ENCODE measurements at places on chromosomes 2 and 18.

- DNase-seq = no peak
Observed at GRCh38 chr18:23828426-23828825, 139.2 kb downstream of the LAMA3 start.

GRCh38 chr2:60285626-60286316 lies 267.7 kb downstream of the BCL11A start:
- no peak for DNase-seq

GRCh38 chr2:231672617-231673347 lies 35.5 kb upstream of the PTMA start:
- no peak for DNase-seq

DNA sequence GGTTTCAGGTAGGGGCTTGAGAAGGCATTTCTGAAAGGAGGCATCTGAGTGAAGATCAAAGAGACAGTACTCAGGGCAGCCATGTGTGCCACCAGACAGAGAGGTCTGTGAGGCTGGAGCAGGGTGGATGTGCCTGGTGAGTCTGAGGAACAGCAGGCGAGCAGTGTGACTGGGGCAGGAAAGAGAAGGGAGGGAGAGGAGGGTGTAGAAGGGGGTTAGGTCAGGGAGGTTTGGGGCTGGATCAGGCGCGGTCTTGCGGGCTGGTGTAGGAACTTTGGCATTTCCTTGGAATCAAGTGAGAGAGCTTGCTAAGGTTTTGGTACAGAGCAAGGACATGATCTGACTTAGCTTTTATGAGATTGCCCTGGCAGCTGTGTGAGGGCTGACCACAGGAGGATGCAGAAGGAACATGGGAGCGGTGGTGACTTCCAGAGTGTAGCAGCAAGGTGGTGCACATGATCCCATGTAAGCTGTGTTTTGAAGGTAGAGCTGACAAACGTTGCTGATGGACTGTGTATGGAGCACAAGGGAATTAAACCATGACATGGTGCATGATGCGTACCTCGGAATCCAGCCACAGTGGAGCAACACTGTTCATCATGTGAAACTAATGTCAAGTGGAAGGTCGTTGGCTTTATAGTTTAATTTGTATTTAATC lies 13.9 kb downstream of the RAB31 start:
- no peak for DNase-seq

DNA sequence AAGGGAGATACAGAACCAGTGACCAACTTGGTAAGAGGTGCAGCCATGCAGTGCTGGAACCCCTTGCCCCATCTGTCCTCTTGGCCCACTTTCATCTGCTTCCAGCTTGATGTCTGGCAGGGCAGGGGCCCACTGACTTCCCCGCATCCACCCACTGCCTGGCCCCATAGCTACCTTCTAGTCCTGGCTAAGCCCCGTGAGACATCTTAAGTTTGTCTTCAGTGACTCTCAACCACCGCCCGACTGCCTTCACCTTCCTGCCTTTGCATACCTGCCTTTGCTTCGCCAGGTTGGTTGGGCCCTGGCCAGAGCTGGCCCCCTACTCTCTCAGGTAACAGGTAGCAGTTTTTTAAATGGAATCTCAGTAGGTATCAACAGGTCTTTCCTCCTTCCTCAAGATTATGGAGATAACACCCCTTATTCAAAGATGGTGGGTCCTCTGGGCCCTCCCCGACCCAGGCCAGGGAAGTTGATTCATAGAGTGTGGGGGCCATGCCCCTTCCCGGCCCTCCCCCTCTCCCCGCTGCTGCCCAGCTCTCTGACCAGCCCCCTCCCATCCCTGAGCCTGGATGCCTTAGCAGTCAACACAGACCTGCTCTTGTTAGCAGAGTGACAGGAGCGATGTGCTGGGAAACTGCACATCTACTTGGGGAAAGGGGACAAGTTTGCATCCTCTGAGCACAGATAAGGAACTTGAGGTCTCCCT lies 2.8 kb downstream of the ARID5A start:
- DNase-seq = no peak

- DNase-seq = no peak
Observed at GRCh38 chr2:166917415-166917814, 29.1 kb downstream of the XIRP2 start.

- DNase-seq = no peak
Observed at GRCh38 chr2:163812926-163813520, 77.2 kb upstream of the FIGN start.

- no peak for DNase-seq
Observed at GRCh38 chr2:239706367-239706766, 305.5 kb upstream of the HDAC4 start.

DNA sequence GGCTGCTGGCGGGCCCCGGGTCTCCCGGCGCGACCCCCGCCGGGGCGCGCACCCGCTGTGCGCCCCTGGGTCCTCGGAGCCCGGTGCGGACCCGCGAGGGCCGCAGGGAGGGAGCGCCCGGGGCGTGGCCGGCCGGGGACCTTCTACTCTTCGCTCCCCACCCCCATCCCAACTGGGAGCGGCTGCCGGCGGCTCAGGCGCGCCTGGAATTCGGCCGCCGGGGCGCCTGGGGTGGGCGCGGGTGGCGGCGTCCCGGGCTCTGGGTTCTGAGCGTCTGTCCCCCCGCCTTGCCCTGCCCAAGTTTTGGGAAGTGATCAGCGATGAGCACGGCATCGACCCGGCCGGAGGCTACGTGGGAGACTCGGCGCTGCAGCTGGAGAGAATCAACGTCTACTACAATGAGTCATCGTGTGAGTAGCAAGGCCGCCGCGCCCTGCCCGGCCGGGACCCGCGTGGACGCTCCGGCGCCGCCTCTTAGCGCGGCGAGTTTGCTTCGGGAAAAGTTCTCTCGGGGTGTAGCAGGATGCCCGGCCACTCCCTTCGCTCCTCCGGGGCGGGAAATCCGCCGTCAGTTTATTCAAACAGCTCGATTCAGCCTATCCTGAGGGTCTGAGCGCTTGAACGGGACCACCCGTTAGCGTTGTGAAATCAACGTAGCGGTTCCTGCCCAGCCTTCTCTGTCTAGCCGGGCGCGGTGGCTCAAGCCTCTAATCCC lies 502 bp downstream of the TUBB6 start:
- peak; percentile 86 for DNase-seq

GRCh38 chr2:33573657-33574056 lies 25.4 kb downstream of the FAM98A start:
- DNase-seq = no peak

DNA sequence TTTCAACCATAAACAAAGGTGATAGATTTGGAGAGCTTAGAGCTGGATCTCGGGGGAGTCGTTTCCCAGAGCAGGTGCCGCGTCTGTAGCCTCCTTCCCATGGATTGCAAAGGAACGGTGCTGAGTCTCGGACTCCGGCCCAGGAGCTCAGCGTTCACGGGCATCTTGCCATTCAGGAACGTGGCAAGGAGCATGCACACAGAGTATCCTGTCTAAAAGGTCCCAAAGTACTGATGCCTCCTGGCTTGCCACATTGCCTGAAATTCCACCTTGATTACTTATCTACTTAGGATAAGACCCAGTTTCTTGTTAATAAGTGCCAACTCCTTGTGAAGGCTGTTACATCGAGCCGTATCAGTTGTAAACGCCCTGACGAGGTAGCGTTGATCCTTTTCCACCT lies 197.8 kb upstream of the MYT1L start:
- no peak for DNase-seq

GRCh38 chr2:77746780-77747179 lies 224.6 kb upstream of the LRRTM4 start:
- DNase-seq = no peak

DNA sequence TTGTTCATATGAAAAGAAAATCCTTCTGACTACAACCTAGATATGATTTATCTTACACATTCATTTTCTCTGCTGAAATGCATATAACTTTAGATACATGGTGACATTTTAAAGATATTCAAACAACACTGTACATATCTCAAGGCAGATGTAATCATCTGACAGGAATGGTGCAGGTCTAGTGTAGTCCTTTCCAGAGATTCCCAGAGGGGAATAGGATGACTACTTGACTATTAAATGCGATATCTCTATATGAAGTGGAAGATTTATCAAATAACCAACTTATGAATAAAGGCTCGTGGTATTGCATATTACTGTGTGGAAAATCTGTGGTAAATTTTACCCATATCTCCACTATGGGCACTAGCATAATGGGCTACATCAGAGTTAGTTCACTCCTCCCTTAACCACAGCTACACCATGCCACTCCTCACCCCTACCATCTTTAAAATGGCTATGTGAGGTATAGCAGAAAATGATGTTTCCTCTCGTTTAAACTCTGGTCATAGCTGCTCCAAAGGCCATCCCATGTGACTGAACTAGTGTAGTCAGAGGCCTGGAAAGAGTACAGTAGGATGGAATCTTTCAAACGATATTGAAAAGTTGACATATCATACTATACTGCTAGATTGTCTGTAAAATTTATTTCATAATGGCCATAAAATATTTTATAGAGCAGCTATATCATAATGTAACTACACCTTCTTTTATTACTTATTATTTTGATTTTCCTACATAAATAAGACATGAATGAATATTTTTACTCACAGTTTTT lies 9.1 kb upstream of the ITPRID2 start:
- no peak for DNase-seq

DNA sequence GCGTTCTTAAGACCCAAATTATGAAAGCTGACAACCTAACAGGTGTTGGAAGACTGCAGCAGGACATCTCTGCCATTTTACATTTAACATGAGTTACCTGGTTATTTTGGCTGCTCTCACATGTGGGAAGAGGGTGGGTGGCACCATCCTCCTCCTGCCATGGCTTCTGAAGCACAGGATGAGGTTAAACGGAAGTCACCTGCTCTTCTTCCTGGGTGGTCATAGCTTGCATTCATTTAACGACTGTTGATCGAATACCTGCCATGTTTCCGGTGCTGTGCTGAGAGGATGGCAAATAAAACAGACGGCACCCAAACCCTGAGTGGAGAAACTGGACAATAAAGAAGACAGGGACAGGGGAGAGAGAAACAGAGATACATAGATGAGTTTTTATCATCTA lies 118.0 kb downstream of the RHBDD1 start:
- DNase-seq = no peak

- DNase-seq = peak; percentile 58
Observed at GRCh38 chr2:240996161-240996833, 2.1 kb upstream of the SNED1 start.

DNA sequence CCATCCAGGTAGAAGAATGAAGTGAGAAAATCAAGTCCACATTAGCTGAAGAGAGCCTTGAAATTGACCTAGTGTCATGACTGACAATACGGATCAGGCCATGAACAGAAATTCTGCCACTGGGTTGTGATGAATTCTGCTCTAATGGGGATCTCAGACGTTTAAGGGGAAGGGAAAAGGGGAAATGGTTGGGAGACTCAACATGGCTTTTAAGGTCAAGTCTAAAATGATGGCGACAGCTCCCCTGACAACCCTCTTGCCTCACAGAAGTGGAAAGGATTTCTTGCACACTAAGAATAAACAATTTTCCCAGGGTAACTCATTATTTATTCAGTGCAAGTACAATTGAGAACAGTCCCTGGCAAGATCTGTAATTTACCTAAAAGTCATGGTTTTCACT lies 302.5 kb upstream of the ACVR2A start:
- DNase-seq = no peak

GRCh38 chr2:190794377-190794776 lies 86.2 kb upstream of the GLS start:
- no peak for DNase-seq

DNA sequence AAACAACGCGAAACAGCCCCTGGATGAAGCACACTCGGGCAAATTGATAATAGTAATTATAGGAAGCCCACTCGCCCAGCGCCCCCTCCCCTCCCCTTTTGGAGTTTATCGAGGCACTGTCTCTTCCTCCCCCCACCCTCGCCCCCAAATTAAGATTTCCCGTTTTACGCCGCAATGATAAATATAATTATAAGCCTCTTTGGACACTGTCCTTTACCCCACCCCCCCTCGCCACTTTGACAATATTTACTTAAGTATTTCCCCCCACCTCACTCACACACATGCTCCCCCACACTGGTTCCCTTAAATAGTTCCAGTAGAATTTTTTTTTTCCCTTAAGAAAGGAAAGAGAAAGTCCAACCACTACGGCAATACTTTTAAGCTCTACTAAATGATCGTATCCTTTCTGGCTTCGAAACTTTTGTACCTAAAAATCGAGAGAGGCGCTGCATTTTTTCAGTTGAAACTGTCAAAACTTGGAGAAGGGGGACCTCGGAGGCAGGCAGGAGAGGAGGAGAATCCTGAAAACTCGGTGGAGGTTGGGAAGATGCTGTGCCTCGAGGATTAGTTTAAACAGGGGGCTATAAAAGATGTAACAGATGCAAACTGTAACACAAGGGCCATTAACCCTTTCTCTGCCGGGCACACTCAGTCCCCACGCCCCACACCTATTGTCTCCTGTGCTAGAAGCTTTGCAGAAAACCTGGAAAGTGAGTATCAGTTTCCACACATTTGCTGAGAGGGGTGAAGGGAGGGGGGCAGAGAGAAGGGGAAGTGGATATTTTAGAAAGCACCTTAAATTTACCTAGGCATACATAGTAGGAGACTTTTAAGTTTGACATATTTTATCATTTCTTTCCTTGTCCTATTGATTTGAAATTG lies 1.8 kb downstream of the ZEB2 start:
- DNase-seq = no peak

DNA sequence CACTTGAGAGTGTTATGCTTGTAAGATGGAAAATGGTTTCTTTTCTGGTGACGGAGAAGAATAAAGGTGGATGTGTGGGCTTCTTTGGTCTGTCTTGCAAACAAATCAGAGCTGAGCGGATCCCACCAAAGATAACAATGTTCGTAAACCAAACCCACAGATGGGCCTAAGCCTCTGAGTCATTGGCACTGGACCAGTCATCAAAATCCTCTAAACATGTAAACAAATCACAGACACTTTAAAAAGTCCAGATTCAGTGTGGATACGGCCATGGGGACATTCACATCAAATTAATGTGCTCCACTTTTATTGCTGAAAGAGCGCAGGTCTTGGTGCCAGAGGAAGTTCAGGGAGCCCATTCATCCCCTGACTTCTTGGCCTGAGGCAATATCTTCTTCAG lies 60.5 kb upstream of the TMEM200C start:
- no peak for DNase-seq

DNA sequence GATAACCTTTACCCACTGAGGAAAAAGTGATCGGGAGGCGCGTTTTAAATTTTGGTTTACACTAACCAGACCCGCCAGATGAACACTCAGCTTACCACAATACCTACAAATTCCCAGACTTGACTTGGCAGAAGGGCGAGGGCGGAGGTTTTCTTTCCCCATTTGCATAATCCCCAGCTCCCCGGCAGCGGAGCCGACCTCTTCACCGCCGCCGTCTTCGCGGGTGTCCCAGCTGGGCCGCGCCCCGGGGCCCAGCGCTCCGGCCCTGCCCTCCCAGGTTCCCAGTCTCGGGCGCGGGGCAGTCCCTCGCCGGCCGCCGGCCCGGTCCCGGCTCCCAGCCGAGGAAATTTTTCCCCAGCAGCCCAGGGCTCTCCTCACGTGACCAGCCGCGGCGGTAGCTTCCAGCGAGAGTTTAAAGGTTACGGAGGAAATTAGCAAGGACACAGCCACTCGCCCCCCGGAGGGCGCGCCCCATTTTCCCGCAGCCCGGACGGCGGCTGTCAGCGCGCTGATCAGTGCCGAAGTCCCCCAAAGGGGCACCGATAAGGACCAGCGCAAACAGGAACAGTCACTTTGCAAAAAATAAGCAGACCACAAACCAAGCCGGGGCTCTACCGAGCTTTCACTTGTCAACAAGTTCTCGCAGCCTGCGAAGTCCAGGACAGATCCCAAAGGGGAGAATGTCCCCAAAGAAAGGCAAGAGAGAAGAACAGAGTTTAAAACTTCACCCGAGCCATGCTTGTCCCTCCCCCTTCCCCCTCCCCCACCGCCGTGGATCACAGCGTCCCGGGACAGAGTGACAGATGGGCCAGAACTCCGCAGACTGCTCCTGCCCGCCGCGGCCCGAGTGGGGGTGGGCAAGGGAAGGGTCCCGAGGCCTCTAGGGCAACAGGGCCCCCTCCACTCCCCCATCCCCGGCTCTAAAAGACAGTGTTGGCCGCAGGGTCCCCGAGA lies 1.3 kb upstream of the PRKCE start:
- DNase-seq = no peak
